NT2/D1 (cell line): ENCODE measurements at places on chromosomes 13 and 19.
A peak's percentile ranks its signal among the peaks of the same experiment; 100 is the strongest.

- no peak for DNase-seq
Measured at GRCh38 chr13:103803349-103803748, 737.1 kb upstream of the SLC10A2 start.

DNA sequence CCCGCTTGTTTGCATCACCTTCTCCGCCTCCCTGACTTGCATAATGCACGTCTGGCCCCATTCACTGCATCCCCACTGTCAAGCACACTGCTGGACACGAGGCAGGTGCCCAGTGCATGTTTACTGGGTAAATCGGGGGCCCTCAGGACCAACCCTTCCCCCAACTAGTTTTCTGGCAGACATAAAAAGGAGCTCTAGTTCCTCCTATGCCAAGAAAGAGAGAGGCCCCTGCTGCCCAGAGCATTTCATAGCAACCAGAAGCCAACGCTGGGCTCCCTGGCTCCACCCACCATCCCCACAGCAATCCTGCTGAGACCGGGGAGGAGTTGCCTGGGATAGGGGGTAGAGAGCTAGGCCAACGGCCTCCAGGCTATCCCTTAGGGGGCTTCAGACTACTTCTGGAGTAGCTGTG, 23.2 kb downstream of the ANKRD27 start:
- DNase-seq, result peak; percentile 47

DNA sequence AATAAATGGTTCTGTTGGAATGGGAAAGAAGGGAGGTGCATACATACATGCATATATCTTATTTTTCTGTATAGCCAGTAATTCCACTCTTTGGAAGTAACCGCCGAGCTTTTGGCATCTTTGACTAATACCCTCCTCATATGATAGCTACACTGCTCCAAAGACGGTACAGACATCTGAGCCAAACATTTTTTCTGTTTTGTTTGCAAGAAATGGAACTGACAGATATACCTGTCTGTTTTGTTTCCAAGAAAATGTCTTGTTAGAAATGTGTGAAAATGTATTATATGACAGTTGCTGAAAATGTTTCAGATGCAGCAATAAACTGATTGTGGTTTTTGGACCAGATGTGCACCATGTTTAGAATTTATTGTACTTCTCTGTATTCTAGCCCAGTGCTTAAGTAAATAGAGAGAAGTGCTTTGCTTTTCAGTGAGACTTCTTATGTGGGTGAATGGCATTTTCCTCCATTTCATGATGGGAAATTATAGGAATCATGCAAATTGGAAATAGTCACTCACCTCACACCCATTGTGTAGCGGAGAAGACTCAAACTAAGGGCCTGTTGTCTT, 396.9 kb downstream of the KCNRG start:
- DNase-seq, result no peak

DNA sequence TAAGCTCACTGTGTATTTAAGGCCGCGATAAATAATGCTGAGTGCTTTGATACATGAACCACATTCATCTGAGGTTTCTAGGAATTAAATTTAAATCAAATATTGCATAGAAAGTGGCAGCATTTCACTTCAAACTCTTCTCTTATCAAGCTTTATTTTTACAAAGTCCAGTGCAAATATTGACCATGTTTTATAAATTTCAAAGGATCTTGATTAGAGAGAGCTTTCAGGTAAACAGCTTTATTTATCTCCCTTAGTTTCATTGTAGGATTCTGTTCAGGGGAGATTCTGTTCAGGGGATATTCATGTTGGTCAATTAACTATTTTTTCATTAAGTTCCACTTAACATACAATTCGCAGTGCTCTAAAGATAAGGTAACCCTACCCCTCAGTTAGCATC, 249.7 kb upstream of the IRS2 start:
- no peak for DNase-seq

DNA sequence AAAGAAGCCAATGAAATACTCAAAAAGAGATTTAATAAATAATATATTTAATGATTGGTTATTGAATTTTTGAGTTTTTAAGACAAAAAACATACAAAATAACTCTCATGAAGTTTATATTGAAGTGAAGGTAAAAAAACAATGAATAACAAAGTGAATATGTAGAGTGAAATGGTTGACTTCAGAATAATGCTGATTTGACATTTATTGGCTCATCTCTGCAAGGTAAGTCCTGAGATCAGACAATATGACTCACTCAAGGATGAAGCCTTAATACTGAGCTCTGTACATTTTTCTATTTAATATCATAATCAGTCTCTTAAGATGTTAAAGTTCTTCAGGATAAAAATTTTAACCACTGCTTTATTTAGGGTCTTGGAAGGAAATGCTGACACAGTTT, 1398.9 kb upstream of the PCDH9 start:
- no peak for DNase-seq

- no peak for DNase-seq
Measured at GRCh38 chr19:4640247-4641000, 1.1 kb downstream of the TNFAIP8L1 start.

DNA sequence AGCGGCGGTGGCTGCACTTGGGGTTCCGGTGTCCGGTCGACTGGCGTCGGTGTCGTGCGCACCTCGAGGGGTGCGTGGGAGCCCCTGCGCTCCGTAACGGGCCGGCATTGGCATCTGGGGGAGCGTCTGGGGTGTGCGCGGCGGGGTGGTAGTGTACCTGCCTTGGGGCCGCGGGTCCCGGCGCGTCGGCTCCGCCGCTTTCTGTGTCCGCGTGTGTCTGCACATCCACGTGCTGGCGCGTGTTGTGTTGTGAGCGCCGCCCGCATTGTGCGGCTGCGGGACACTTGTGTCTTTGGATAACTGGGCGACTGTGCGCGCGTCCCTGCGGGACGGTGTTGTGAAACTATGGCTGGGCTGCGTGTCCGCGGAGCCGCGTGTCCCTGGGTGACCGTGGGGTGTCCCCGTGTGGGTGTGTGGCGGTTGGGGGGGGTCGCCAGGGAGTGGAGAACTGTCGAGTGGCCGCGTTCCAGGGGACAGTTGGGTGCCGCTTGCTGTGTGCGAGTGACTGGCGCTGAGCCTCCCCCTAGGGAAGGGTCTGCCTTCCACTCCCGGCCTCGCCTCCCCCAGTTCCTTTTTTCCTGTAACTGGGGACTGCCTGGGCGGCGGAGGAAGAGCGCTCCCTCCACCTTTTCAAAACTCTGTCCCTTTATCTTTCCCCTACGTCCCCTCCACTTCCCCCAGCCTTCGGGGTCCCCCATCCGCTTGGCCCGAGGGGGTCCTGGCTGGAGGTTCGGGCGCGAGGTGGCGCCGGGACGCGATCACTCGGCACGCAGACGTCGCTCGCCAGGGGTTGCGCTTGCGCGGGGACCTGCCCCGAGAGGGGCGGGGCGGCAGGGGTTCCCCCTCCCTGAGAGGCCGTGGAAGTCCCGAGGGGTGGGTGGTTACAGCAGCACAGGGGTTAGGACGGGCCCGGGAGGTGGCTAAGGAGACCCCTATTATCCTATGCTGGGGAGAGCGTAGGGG, 5.7 kb upstream of the NFIC start:
- no peak for DNase-seq

GRCh38 chr13:85266771-85267170, 532.4 kb downstream of the SLITRK6 start:
- no peak for DNase-seq
